ENCODE measurements at places on chromosomes 1 and 21.
A peak's percentile ranks its signal among the peaks of the same experiment; 100 is the strongest.

- no peak for DNase-seq
Measured at GRCh38 chr1:43368646-43369020, 822 bp upstream of the ELOVL1 start.

- no peak for DNase-seq
Measured at GRCh38 chr1:167633258-167633944, 3.4 kb downstream of the RCSD1 start.

- DNase-seq = no peak
Measured at GRCh38 chr1:211377539-211378450, 51.2 kb downstream of the TRAF5 start.

GRCh38 chr1:52343979-52344378 is 22.0 kb downstream of the CC2D1B start:
- no peak for DNase-seq

GRCh38 chr1:60889709-60890108 is 192.7 kb upstream of the NFIA start:
- no peak for DNase-seq

DNA sequence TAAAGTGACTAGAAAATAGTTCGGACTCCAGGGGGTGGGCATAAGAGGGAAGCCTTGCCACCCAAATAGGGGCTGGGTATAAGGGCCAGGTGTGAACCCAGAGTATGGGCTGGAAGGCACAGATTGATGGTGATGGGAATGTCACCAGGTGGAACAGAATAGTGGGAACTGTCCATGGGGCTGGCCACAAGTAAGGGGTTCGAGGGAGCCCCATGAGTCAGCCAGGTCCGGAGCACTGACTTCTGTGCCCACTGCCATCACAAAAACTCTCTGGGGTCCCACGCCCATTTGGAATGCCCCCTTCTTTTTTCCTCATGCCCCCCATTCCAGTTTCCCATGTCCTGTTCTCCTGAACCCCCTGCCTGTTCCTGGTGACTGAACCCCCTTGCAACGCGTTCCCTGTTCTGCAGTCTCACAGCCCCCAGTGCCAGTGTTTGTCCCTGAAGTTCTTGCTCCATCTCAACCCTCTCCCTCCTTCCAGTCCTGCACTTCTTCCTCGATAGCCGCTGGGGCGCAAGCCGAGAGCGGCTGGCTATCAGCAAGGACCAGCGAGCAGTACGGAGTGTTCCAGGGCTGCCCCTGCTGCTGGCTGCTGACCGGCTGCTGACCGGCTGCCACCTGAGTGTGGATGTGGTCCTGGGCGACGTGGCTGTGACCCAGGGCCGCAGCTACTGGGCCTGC is 7.9 kb downstream of the TRIM46 start:
- DNase-seq = no peak

- DNase-seq = no peak
Measured at GRCh38 chr21:31041295-31042079, 3.2 kb upstream of the KRTAP19-8 start.

DNA sequence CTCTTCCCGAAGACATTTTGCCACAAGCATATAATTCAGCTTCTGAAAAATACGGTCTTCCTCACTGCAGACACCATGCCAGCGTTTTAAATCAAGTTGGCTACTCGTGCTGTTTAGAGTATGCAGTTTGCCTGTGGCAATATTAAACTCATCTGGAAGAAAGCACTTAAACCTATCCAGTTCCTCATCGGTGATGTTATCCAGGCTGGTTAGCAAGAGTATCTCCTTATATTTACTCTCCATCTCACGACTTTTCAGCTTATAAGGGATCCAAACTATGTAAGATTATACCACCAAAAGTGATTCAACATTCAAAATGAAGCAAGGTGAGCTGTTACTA is 9.7 kb upstream of the IFI16 start:
- no peak for DNase-seq

- DNase-seq = no peak
Measured at GRCh38 chr1:107640207-107640606, 324.8 kb downstream of the VAV3 start.

- DNase-seq = no peak
Measured at GRCh38 chr1:221415651-221416050, 326.2 kb downstream of the DUSP10 start.

GRCh38 chr1:156691665-156692440 is 13.5 kb downstream of the CRABP2 start:
- no peak for DNase-seq

GRCh38 chr1:25503551-25504426 is 39.6 kb upstream of the LDLRAP1 start:
- no peak for DNase-seq

- no peak for DNase-seq
Measured at GRCh38 chr1:207020709-207021107, 11.8 kb downstream of the C1orf116 start.

DNA sequence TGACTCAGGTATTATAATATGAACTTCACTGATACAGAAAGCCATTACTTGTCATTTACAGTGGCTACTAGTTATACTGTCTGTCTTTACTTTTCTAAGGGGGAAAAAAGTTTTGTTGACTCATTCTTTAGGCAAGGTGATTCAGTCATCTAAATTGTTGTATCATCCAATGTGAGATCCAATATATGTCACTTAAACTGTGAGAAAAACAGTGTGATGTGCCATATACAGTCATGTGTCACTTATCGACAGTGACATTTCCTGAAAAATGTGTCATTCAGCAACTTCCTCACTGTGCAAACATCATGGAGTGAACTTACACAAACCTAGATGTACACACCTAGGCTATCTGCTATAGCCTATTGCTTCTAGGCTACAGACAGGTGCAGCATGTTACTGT is 57.6 kb downstream of the KCNK2 start:
- DNase-seq = no peak

DNA sequence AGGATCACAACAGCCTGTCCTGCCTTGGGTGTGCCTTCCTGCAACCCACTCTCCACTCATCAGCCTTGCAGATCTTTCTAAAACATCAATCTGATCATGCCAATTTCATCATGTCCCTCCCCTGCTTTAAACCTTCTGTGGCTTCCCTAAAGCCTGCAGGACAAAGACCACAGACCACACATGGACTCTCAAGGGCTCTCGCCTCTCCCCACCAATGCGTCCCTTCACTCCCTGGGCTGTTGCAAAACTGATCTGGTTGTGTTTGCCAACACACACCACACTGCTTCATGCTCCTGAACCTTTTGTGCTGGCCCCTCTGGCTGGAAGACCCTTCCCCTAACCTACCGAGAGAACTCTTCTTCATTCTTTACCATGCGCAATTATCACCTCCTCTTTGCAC is 72.4 kb downstream of the ITPKB start:
- DNase-seq = no peak

DNA sequence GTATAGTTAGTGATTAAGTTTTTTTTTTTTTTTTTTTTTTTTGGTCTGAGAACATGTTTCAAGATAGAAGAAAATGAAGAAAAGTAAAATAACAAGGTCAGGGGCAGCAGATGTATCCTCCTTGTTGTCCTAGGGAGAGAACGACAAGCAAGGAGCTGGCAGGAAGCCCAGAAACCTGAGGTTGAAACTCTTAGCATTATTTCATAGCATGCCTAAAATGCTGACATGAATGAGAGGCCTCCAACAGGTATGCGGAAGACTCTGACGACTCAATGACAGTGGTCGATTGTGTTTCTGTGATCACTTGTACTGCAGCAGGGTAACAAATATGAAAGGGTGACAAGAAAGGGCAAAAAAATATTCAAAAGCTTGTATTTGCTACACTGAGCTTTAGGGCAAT is 415.9 kb downstream of the PLA2G4A start:
- no peak for DNase-seq

DNA sequence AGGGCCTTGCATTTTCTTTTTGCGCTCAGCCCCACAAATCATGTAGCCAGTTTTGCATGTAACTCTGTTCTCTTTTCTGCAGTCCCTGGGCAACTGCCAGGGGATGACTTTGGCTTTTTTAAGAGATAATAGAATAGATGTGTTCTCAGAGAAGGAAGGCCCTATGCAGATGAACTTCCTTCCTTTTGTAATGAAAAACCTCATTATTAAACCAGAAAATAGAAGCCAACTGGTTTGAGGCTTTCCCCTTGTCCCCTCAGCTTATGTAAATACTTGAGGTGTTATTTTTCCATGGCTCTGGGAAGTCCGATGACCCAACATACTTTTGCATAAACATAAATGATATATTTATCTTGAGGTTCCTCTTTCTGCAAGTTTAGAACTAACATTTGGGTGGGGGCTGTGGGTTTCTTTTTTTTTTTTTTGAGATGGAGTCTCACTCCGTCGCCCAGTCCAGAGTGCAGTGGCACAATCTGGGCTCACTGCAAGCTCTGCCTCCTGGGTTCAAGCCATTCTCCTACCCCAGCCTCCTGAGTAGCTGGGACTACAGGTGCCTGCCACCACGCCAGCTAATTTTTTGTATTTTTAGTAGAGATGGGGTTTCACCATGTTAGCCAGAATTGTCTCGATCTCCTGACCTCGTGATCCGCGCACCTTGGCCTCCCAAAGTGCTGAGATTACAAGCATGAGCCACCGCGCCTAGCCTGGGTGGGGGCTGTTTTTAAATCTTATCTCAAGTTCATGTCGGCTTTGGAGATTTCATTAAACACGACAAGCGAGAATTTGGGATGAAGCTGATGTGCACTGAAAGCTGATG is 14.4 kb upstream of the FCRL5 start:
- DNase-seq = no peak

GRCh38 chr1:208652296-208653160 is 408.3 kb upstream of the PLXNA2 start:
- peak; percentile 47 for DNase-seq

DNA sequence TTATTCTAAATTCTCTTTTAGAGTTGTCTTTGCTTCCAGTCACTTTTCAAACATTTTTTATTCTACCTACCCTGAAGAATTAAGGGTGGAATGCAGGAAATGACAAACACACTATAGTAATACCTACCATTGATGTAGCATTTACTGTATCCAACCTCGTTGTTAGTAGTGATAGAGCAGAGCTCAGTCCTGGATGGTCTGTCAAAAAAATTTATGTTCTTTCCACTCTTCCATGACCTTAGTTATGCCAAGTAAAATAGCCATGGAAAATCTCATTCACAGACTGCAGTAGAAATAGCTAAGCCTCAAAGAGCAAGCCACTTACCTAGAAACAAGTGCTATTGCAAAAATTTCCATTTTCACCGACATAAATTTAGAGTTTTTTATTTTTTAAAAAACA is 74.6 kb downstream of the CRB1 start:
- DNase-seq = no peak

- DNase-seq = no peak
Measured at GRCh38 chr1:90007979-90008404, 13.1 kb downstream of the ZNF326 start.

GRCh38 chr1:77030401-77031105 is 163.3 kb downstream of the ST6GALNAC5 start:
- no peak for DNase-seq

- DNase-seq = no peak
Measured at GRCh38 chr1:157968508-157968907, 24.9 kb upstream of the KIRREL1 start.

DNA sequence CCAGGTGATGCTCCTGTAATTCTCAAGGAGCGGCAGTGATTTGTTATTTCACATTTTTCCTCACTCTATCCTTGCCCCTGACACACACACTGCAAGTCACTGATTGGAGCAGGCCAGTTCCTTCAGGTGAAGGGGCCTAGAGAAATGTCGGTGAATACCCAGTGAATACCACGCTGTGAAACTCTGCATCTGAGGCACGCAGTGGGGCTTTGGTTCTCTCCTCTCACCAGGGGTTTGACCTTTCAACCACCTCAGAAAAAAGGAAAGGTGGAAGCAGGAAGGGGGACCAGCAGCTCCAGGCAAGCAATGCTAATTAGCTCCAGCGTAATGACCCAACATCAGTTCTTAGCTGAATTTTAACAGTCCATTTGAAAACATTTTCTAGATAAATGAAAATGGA is 532 bp upstream of the FAM177B start:
- no peak for DNase-seq

DNA sequence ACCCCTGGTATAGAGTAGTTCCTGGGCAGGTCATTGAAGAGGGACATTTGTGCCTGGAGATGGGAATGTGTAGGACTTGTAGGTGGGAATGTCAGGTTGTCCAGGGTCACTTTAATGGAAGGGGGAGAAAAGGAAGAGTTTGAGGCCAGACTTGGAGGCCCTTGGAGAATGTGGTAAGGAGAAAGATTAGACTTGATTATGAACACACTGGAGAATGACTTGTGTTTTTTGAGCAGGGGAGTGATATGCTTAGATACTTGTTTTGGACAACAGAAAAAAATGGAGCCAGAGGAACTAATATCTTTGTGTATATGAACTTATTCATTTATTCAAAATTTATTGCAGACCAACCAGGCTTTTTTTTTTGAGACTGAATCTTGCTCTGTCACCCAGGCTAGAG is 17.9 kb downstream of the ELAPOR1 start:
- no peak for DNase-seq

- DNase-seq = no peak
Measured at GRCh38 chr1:110242062-110242461, 31.9 kb downstream of the KCNC4 start.

DNA sequence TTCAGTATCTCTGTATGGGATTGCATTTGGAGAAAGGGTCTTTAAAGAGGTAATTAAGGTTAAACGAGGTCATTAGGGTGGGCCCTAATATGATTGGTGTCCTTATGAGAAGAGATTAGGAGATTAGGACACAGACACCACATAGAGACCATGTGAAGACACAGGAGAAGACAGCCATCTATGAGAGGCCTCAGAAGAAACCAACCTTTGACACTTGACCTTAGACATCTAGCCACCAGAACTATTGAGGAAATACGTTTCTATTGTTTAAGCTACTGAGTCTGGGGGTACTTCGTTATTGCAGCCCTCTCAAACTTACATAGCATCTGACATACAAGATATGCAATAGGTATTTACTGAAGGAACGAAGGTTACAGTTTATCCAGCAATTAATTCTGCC is 7.3 kb upstream of the VPS45 start:
- DNase-seq = no peak

DNA sequence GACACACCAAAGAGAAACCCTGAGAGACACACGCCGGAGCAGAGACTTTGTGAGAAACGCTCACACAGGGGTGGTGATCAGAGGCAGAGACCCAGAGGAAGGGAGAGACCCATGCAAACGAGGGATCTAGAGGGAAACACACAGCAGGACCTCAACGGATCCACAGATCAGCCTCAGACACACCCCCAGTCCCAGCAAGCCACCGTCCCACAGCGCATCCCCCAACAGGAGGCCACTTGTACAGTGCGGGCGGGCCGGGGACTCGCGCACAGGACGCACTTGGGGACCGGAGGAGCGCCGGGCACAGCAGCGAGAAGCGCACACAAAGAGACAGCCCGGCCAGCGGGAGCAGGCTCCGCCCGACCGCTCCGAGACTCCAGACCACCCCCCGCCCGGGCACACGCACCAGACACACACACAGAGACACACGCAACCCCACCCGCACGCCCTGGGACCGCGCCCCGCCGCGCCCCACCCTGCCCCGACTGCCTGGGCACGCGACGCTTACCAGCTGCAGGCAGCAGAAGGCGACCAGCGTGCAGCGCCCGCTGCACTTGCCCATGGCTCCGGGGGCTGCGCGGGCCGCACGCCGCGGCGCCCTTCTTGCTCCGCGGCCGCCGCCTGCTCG is 587 bp downstream of the NKAIN1 start:
- no peak for DNase-seq

- DNase-seq = no peak
Measured at GRCh38 chr1:110210604-110211495, 736 bp downstream of the KCNC4 start.

Measured in putamen (tissue), 1 donor.